ENCODE measurements at places on chromosomes 16 and 17.

- no peak for DNase-seq
Measured at GRCh38 chr17:56978441-56979090, 635 bp downstream of the SCPEP1 start.

DNA sequence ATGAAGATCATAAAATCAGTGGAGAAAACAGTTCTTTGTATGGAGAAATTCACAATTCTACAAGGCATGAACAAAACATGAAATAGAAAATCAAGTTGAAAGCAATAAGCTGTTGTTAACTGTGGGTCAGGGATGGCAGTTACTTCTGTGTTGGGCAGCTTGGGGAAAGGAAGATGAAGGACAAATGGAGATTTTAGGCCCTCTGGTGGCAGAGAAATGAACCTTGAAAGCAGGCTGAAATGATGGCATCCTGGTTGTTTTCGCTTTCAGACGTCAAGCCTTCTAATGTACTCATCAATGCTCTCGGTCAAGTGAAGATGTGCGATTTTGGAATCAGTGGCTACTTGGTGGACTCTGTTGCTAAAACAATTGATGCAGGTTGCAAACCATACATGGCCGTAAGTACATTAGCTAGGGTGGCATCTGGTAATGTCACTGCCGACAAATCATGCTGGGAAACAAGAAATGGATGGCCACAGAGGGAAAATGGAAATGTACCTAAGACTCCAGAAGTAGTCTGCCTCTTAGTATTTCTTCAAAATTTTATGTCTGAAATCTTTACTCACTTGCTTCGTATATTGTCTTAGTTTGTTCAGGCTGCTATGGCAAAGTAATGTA is 108.9 kb downstream of the MAP2K6 start:
- DNase-seq: peak; percentile 56

DNA sequence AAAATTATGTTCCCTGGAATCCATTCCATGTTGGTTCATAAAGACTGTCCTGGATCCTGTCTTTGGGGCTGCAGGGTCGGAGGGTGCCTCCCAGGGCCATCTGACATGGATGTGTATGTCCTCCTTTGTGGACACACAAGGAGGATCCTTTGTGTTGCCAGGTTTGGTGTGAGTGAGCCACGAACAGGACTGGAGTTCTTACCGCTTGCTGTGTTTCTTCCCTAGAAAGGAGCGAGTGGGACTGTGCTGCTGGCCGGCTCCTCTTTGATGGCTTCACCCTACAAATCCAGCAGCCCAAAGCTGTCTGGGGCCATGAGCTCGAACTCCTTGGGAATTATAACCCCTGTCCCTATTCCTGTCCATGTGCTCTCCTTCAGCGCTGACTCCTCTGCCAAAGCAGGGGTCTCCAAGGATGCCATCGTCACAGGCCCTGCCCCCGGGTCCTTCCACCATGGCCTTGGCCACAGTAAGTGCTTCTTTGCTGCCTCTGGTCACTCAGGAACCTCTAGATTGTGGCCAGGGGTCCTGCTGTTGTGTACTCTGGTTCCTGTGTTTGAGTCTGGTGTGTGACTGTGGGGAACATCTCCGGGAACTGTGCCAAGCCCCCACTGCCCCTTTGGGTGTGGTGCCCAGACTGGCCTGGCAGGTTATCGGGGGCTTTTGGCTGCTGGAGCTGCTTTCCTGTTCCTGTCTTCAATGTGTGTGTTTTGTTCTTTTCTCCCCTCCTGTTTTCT is 29.5 kb downstream of the UBN1 start:
- no peak for DNase-seq

DNA sequence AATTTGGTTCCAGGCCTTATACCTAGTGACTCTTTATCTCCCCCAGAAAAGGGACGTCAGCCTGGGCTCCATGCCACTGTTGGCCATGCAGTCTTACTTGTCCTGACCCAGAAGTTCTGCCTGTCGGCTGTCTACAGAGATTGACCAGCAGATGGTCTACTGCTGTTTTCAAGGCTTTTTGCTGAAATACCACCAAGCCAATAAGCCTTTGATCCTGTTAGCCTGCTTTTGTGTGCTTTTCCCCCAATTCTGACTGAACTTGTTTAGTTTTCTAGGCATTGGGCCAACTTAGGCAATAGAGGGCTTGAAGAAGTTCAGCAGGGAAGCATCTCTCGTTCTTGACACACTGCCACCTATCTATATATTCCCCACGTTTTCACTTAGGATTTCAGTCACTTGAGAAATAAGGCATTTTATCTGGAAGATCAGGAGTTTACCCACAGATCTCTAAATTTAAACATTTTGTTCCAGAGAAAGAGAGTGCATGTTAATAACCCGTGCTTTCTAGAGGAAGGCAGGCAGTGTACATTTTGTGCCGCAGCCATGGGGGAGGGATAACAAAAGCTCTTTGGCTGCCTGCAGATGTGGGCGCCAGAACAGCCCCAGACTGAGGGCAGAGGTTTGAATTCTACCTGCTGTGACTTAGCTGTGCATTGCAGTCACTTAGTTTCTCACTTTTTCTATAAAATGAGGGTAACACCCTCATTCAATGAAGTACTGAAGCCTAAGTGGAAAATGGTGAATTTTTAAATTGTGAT is 12.3 kb upstream of the CARMIL2 start:
- DNase-seq: no peak

DNA sequence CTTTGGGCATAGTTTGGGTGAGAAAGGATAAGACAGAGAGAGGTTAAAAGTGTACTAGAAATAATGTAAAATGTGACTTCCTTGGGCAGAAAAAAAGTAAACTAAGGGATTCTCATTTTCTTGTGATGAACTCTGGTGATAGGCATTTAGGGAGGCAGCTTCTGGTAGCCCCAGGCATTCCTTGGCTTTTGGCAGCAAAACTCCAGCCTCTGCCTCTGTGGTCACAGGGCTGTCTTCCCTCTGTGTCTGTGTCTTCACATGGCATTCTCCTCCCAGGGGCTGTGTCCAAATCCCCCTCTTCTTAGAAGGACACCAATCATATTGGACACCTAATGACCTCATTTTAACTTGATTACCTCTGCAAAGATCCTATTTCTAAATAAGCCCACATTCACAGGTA is 54.7 kb downstream of the HS3ST3B1 start:
- no peak for DNase-seq

- DNase-seq: no peak
Measured at GRCh38 chr16:56183266-56183665, 8.0 kb upstream of the GNAO1 start.

- no peak for DNase-seq
Measured at GRCh38 chr17:57486882-57487301, 230.6 kb downstream of the MSI2 start.

- DNase-seq: no peak
Measured at GRCh38 chr17:4998027-4998731, 429 bp downstream of the KIF1C start.

- DNase-seq: no peak
Measured at GRCh38 chr17:35923609-35924114, 6.9 kb downstream of the RDM1 start.

- DNase-seq: no peak
Measured at GRCh38 chr17:71329310-71330098, 791.3 kb upstream of the SOX9 start.

All from kidney tubule cell (primary cell).